GM23248 (cell line): ENCODE measurements at places on chromosomes 7 and 10.
A peak's percentile ranks its signal among the peaks of the same experiment; 100 is the strongest.

- no peak for DNase-seq
Measured at GRCh38 chr10:133167693-133168616, 7.9 kb downstream of the KNDC1 start.

DNA sequence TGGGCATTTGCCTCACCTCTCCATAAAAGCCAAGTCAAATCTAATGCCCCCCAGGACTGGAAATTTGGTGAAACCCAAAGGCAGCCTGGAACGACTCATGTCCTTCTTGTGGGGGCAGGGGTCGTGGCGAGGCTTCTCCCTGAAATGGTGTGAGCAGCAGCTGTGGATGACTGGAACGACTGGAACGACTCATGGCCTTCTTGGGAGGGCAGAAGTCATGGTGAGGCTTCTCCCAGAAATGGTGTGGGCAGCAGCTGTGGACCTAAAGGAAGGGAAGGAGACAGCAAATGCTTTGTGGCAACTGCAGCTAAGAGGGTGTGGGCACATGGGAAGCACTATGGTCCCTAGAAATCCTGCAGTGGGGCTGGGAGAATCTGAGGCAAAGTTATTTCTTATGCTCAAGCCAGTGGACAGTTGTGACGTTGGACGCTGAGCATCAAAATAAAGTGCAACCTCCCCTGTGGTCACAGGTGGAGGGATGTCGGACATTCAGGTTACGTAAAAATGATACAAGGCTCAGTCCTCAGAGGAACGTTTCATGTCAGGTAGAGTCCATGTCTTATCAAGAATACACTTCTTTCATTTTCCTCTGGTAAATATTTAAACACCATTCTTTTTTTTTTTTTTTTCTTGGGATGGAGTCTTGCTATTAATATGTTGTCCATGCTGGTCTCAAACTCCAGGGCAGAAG is 107.0 kb upstream of the KIF5B start:
- peak; percentile 68 for DNase-seq

DNA sequence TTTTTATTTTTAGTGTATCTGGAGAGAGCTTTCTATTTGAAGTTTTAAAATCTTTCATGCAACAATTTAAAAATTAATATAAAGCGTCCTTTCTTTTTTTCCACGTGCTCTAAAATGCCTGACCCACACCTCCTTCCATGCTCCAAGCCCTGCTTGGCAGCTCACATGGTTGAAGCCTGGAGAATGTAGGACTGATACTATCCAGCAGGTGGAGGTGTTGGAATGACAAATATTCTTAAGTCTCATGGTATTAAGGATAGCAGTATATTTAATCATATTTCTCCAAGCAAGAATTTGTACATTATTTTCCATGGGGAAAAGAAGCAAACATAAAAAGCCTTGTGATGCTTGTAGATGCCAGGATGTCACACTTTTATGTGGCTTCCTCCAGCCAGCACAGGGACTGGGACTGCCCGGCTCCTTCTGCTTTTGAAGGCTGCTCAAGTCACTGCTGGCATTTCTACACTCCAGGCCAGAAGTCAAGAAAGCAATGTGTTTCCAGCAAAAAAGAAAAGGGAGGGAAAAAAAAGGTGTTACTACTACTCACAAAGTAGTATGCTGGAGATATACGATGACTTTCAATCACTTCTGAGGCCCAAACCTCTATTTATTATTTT is 49.7 kb downstream of the BZW2 start:
- DNase-seq = peak; percentile 76

DNA sequence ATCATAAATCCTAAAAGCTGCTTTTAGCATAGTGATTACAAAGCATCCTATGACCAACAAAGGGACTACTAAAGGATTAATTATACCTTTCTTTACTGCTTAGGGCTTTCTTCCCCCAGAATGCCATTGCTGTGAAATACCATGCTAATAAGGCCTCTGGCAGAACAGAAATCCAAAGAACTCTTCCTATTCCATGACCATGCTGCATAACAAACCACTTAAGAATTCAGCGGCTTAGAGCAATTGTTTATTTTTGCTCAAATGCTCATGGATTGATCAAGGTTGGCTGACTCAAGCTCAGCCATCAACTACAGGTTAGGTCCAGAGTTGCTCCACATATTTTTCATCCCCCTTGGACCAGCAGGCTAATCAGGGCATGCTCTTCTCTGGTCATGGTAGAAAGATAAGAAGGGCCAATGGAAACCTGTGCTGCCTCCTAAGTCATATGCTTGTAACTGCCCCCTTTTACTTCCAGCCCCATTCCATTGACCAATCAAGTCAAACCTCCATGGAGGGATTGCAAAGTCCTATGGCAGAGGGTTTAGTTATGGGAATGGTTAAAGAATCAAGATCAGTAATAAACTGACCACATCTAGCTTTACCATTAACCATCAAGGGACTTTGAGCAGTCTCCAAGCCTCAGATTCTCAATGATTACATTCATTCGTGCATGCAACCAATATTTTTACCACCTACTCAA is 244.4 kb upstream of the FZD1 start:
- no peak for DNase-seq

GRCh38 chr7:135822376-135822775 is 73.8 kb upstream of the FAM180A start:
- no peak for DNase-seq

DNA sequence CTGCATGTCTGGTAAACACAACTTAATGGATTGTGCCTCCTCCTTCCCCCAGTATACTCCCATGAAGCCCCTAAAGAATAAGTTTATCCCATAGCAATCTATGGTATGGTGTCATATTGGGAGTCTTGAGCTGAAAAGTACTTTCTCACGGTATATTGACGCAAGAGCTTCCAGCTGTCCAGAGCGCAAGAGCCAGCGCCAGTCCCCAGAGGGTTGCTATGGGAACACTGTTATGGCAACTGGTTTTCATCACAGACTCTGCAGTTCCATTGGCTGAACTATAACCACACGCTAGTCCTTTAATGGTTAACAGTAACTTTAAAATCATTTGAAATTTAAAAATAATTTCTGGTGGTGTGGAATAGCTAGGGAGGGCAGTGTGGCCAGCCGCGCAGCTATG is 46.9 kb downstream of the PRPF18 start:
- no peak for DNase-seq

- peak; percentile 79 for DNase-seq
Measured at GRCh38 chr7:18541181-18541870, 45.8 kb downstream of the HDAC9 start.

DNA sequence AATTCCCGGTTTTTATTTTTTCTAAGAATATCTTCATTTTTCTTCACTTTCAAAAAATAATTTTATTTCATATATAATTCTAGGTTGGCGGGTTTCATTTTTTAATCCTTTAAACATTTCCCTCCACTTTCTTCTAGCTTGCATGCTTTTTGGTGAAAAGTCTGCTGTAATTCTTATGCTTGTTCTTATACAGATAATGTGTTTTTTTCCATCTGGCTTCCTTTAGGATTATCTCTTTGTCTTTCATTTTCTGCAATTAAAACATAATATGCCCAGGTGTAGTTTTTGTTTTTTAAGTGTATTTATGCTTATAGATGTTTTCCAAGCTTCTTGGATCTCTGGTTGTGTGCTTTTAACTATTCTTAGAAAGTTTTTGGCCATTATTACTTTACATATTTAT is 341.3 kb upstream of the SEMA3C start:
- peak; percentile 26 for DNase-seq

DNA sequence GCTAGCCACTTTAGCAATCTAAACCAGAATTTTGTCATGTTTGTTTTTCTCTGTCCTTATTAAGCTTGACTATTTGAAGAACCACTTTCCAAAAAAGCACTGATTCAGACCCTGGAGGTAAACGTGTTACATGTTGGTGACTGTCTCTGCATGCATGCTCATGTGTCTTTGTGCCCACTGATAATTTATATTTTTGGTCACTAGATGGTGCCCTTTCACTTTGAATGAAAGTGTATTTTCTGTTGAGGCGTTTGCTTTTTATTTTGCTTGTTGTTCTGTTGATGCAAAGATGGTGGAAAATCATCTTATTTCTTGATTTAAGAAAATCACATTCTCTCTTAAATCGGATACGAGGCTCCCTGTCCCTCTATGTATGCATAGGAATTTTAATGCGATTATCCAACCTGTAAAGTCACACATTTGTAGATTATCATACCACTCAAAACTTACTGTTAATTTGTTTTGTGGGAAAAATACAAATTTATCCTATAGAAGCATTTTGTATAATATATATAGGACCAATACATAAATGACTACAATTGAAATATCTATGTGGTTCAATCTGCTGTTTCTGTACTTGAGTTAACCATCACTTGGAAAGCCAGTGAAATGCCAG is 269.3 kb downstream of the BICC1 start:
- DNase-seq = peak; percentile 73

DNA sequence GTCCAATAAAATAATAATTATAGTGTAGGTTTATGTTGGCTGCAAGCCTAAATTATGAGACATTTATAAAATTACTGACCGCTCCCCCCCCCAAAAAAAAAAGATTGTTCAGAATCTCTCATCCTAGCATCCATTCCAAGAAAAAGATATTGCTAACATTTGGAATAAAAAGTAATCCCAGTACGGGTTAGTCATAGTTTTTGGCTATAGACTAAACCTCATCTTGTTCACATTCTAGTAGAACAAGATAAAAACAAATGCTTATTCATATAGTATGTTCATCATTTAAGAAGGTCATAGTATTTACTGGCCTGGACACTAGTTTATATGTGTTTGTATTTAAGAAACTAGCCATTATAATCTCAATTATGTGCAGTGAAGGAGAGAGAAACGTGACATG is 44.0 kb downstream of the ADK start:
- peak; percentile 71 for DNase-seq

DNA sequence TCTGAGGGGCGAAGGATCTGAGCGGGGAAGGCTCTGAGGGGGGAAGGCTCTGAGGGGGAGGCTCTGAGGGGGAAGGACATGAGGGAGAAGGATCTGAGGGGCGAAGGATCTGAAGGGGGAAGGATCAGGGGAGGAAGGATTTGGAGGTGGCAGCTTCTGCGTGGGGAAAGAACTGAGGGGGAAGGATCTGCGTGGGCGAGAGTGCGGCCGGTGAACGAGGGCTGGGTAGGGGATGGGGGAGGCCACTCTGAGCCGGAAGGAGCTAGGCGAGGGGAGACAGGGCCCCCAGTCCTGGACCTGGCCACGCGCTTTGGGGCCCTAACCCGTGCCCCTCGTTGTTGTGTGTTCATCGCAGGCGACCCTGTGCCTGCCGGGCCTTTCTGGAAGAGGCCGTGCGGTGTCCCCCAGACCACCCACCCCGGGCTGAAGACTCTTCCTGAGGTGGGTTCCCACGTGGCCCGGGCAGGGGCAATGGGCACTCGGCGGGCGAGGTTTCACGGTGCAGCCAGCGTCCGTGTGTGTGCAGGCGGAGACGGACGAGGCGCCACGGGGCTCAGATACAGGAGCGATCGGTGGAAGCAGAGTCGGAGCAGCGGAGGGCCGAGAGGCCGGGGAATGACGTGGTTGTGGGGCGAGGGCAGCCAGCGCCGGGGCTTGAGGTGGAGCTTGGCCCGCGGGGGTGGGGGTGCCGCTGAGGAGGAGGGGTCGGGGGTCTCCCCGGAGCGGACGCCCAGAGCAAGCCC is 2.0 kb downstream of the CALY start:
- peak; percentile 58 for DNase-seq

DNA sequence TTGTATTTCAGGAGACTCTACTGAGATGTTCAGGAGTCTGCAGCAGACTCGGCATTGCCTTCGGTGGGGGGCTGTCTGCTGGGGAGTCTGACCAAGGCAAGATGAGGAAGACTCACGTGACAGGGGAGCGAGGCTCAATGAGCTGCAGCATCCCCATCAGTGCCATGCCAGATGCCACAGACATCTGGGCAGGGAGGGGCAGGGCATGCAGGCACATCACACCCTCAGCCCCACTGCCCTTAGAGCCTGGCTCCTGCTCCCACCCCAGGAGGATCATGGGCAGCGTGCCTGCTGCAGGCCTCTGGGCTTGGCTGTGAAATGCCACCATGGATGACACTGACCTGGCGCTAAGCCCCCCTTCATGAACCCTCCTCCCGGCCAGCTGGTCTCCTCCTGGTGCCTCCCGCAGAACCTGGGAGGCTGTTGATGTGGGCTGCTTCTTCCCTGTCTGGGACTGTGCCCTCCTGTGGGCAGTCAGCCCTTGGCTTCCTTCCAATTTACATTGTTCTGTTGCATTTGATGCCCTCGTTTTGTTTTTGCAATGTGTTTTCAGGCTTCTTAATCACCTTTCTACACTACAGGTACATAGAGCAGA is 235.0 kb downstream of the PAXIP1 start:
- DNase-seq = no peak

GRCh38 chr7:42175834-42176723 is 60.9 kb downstream of the GLI3 start:
- peak; percentile 7 for DNase-seq

DNA sequence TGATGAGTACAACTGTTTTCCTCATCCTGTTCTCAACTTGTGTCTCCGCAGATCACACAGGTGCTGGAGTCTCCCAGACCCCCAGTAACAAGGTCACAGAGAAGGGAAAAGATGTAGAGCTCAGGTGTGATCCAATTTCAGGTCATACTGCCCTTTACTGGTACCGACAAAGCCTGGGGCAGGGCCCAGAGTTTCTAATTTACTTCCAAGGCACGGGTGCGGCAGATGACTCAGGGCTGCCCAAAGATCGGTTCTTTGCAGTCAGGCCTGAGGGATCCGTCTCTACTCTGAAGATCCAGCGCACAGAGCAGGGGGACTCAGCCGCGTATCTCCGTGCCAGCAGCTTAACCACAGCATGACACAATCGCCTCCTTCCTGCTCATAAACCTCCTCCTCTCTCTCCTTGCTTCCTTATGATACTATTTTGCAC is 126.7 kb upstream of the PRSS58 start:
- peak; percentile 91 for DNase-seq

GRCh38 chr10:127690176-127690835 is 46.7 kb upstream of the FOXI2 start:
- DNase-seq = no peak

DNA sequence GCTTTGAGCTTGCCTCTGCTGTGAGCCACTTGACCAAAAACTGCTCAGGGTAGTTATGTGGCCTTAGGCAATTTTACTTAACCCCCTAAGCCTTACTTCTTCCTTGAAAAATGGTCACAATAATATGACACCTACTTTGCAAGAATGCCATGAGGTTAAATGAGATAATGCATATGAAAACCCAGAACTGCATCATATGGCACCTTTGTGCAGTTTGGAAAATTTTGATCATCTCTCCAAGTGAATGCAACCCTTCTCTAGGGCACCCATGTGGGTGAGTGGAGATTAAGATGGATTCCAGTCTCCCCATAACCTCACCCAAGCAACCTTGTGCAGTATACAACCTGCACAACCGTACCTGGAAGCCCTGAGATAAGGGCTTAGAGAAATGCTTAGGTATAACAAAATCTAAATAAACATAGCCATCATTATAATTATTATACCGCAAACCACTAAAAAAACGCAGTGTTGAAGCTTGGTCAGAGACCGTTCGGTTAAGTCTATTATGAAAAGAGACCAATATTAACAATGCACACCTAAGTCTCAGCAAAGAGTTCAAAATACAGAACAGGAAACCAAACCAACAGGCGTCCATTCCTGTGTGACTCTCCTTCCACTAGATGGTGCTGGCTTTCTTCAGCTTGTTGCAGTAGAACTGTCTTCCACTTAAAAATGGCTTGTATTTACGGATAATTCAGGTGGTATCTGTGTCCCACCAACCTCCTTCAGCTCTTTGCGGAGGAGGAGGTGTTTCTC is 21.0 kb upstream of the ASB15 start:
- DNase-seq = peak; percentile 67
